ENCODE measurements at places on chromosomes 3 and 15.

DNA sequence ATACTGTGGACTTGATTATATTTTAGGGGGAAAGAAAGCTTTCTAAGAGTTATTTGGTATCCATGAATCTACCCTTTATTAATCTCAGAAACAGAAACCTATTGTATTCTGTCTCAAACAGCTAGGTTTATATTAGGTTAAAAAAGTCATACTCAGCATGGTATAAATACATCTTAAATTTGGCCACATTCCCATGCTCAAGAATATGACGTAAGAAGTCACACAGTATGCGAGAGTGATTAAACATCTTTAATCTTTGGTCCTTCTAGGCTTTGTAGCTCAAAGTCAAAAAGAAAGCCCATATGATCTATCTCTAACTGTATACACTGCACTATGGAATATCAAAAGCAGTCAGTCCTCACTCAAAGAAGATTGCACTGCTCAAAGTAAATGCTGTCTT, 131.4 kb downstream of the EPHA3 start:
- no peak for DNase-seq

DNA sequence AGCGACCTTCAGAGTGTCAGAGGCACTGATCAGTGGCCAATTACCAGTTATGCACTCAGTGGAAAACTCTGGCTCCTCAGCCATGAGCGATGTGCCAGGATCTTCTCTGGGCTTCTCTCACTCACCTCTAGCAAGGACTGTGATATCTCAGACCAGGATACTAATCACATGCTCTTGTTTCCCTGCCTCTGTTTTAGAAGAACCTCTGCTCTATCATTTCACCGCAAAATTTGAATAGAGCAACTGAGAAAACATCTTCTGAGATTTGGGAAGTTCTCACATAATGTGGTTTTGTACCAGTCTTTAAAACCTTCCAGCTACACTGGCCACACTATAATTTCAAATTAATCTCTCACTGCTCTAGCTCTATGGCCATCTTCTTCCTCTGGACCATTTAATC, 325.8 kb upstream of the FRG2C start:
- no peak for DNase-seq

DNA sequence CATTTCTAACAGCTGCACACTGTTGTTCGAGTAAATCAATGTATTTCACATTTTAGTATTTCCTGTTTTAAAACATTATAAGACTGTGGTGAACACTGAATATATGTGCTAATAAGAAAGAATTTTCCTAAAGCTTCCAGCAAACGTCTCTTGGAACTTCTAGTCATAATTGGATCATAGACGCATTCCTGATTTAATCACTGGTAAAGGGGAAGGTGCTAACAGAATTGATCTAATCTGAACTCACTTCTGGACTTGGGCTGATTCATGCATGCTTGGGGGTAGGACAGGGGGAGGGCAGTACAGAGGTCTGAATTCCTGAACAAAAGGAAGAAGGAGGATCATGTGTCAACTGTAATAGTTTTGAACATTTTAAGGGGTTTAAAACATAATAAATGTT, 7.3 kb upstream of the LEKR1 start:
- no peak for DNase-seq

GRCh38 chr15:89119489-89120478, 31.5 kb downstream of the ABHD2 start:
- DNase-seq = no peak

DNA sequence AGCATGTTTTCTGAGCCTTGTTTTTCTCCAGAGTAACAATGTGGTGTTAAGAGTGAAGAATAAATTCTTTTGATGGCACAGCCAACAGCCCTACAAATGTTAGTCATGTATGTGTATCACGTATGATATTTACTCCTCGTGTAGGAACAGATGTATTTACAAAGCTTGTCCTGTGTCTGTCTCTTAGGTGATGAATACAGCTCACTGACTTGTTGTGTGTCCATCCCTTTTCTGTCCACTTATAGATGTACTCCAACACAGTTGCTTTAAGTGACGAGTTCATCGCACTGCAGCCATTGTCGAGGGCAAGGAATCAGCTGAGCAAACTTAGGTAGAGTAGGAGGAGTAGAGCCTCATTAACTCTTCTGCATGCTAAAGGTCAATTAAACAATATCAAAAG, 78.1 kb downstream of the DCUN1D1 start:
- no peak for DNase-seq
